ENCODE measurements at places on chromosomes 7 and 10. TPM values are rescaled to one million over a fixed set of nuclear protein-coding genes. Genes with fewer than 3 reads are reported as not detected.

DNA sequence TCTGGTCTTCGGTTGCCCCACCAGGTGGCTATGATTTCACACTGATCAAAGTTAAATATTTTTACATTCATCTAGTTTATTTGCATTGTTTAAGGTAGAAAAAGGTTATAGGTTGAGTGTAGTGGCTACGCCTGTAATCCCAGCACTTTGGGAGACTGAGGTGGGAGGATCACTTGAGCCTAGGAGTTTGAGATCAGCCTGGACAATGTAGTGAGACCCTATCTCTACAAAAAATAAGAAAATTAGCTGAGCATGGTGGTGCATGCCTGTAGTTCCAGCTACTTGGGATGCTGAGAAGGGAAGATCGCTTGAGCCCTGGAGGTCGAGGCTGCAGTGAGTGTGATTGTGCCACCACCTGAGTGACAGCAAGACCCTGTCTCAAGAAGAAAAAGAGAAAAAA, 3.8 kb downstream of the CCM2 start:
- DNase-seq: no peak

- DNase-seq: no peak
Measured at GRCh38 chr10:14586901-14587300, 187.8 kb downstream of the FAM107B start.

The SPDYE2B gene
- not detected for polyA plus RNA-seq

The ACHE gene
- polyA plus RNA-seq: 3.0 TPM

The DLX6 gene
- polyA plus RNA-seq: not detected

Measured in adrenal gland (tissue), 19 donors.